ENCODE measurements at places on chromosomes 5 and 9.

DNA sequence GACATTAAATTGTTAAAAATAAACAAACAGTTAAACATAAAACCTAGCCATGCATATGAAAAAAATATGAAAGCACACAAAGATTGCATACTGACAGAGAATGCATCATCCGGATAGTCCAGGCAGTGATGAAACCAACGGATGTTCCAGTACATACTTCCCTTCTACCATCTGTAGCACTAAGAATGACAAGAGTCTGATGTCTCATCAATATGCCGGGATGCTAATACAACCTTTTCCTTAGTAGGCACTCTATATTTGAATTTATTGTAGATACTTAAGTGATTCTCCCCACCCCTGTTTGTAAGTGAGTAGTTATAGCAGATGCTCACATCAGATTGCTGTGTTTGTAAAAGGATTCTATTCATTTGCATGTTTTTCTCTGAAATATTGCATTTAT is 571.2 kb upstream of the WWC1 start:
- no peak for DNase-seq

GRCh38 chr5:168286386-168286785 is 5.1 kb upstream of the WWC1 start:
- DNase-seq, result no peak

- DNase-seq, result no peak
Observed at GRCh38 chr9:14627513-14627912, 65.7 kb downstream of the ZDHHC21 start.

- no peak for DNase-seq
Observed at GRCh38 chr5:157463081-157463480, 3.1 kb downstream of the NIPAL4 start.

DNA sequence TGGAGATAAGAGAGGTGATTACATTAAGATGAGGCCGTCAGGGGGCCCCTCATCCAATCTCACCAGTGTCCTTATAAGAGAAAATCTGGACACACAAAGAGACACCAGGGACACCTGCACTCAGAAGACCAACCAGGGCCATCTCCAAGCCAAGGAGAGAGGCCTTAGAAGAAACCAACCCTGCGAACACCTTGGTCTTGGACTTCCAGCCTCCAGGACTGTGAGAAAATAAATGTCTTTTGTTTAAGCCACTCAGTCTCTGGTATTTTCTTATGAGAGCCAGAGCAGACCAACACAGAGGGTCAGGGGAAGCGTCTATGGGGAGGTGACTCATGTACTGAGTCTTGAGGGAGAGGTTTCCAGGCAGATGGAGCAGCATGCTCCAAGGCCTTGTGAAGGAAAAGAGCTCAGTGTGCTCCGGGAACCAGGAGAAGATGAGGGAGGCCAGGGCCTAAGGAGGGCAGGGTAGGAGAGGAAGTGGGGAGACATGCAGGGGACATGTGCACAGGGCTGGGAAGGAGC is 5.4 kb downstream of the PHYKPL start:
- no peak for DNase-seq

GRCh38 chr5:90356622-90357021 is 52.9 kb downstream of the CETN3 start:
- DNase-seq, result no peak

- no peak for DNase-seq
Observed at GRCh38 chr5:32325062-32325461, 12.3 kb upstream of the MTMR12 start.

GRCh38 chr5:153891394-153891793 is 147.3 kb downstream of the FAM114A2 start:
- no peak for DNase-seq

DNA sequence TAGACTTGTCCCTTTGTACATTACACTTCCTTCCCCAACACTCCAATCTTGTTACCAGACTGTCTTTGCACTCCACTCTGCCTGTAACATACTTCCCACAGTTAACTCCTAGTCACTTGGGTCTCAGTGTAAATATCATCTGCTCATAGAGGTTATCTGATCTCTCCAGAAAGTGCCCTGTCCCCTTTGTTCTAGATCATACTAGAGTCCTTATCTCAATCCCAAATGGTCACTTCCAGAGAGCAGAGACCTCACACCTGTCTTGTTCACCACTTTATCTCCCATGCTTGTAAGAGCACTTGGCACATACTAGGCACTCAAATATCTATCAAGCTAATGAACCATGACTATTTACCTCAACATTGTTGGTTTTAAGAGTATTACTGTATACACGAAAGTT is 30.4 kb downstream of the SETX start:
- DNase-seq, result no peak

- DNase-seq, result no peak
Observed at GRCh38 chr5:89106480-89106879, 223.5 kb upstream of the MEF2C start.

DNA sequence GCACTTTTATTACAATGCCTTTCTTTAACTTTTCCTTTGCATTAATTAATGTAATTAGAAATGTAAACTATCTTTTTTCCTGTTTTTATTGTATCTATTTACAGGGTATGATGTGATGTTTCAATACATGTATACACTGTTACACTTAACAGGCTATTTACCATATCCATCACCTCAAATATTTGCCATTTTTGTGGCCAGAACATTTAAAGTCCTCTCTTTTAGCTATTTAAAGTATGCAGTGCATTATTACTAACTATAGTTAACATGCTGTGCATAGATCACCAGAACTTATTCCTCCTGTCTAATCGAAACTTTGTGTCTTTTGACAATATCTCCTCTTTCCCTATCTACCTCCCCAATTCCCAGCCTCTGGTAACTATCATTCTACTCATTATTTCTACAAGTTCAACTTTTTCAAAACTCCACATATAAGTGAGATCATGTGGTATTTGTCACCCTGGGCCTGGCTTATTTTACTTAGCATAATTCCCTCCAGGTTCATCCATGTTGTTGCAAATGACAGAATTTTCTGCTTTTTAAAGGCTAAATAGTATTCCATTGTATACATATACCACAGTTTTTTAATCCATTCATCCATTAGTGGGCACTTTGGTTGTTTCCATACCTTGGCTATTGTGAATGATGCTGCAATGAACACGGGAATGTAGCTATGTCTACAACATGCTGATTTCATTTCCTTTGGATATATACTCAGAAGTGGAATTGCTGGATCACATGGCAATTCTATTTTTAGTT is 32.8 kb downstream of the OR2K2 start:
- DNase-seq, result no peak

DNA sequence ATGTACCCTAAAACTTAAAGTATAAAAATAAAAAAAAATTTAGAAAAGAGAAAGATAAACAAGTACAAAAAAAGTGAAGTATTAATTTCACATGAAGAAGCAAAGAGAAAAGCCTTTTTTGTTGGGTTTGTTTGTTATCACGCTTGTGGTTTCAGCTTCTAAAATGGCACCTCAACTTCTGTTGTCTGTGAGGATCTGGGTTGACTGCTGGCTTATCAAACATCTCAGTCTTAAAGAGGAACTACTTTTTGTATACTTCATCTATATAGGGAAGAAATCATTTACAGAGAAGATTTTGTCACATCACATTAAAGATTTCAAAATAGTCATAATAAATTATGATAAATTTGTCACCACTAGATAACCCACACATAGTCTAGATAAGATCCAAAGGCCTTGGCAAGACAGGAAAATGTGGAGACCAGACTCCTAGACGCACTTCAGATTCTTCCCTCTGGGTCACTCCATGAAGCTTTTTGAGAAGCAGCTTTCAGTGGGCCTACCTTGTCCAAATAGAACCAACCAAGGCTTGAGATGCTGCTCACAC is 8.8 kb upstream of the ADGRV1 start:
- no peak for DNase-seq

DNA sequence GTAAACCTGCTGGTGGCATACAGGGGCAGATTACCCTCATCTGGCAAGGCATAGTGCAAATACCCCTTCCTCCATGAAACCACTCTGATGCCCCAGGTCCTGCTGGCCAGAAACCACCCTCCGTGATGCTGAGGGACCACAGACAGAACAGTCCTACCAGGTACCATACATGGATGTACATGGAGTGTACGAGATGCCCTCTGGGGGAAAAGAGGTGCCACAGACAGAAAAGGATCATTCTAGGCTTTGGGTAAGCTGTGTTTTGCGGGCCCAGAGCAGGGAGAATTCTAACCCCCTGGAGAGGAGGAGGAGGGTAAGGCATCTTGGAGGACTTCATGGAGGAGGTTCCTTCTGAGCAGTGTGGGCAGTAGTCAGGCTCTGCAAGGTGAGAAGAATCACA is 68.3 kb downstream of the GABBR2 start:
- DNase-seq, result no peak

- DNase-seq, result no peak
Observed at GRCh38 chr9:15423231-15423985, 732 bp downstream of the SNAPC3 start.
